ENCODE measurements at places on chromosomes 2 and 18. TPM values are rescaled to one million over a fixed set of nuclear protein-coding genes. Genes with fewer than 3 reads are reported as not detected.

The IRS1 gene
- 5.0 TPM for polyA plus RNA-seq

The MSH6 gene
- polyA plus RNA-seq, result 5.3 TPM

The UGT1A1 gene
- polyA plus RNA-seq, result 0.03 TPM

The CDK15 gene
- 0.08 TPM for polyA plus RNA-seq

The RUFY4 gene
- not detected for polyA plus RNA-seq

The DTNA gene
- polyA plus RNA-seq, result 92.6 TPM

The TFCP2L1 gene
- polyA plus RNA-seq, result 0.15 TPM

The SCG2 gene
- polyA plus RNA-seq, result 0.07 TPM

The RNF152 gene
- 2.8 TPM for polyA plus RNA-seq

The CHAC2 gene
- polyA plus RNA-seq, result 10.1 TPM

The ANTXR1 gene
- 5.8 TPM for polyA plus RNA-seq

The TMEM178A gene
- 0.65 TPM for polyA plus RNA-seq

The SERPINB12 gene
- not detected for polyA plus RNA-seq

The SP5 gene
- polyA plus RNA-seq, result 0.23 TPM

The LHCGR gene
- polyA plus RNA-seq, result not detected
